ENCODE measurements at places on chromosomes 1 and 21. TPM values are rescaled to one million over a fixed set of nuclear protein-coding genes. Genes with fewer than 3 reads are reported as not detected.

DNA sequence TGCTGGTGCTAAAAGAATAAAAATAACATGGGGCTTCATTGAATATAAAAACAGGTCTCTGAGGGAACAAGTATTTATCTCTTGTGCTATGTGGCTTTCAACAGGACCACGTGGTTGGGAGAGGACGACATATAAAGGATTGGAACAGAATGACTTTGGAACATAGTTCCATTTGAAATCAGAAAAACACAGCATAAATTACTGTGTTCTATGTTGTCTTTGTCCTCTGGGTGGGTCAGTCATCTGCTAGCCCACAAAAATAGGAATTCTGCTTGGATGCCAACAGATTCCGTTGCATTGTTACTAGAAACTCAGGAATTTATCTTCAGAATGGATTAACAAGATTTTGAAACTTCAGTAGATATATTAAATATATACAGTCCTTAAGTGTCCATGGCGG is 5.9 kb downstream of the CEP85 start:
- H3K4me1 ChIP-seq = peaks cover 31% of the 10 kb centered on the region
- no peak overlapping the region for H3K27ac ChIP-seq
- H3K36me3 ChIP-seq = peaks cover 33% of the 10 kb centered on the region
- no peak overlapping the region for H3K4me3 ChIP-seq

GRCh38 chr1:57858740-57859139 is 434.9 kb upstream of the DAB1 start:
- H3K36me3 ChIP-seq = no peaks in the 10 kb centered on the region
- H3K27me3 ChIP-seq = peaks cover 7% of the 10 kb centered on the region
- no peak for DNase-seq
- no peaks in the 10 kb centered on the region for H3K4me1 ChIP-seq
- no peak overlapping the region for H3K27ac ChIP-seq
- H3K4me3 ChIP-seq = no peak overlapping the region

GRCh38 chr1:184228558-184228957 is 158.3 kb upstream of the C1orf21 start:
- no peaks in the 10 kb centered on the region for H3K4me1 ChIP-seq
- H3K27ac ChIP-seq = no peak overlapping the region
- H3K36me3 ChIP-seq = no peaks in the 10 kb centered on the region
- H3K4me3 ChIP-seq = no peak overlapping the region

GRCh38 chr21:30408782-30409494 is 13.1 kb downstream of the KRTAP13-1 start:
- peak; percentile 23 for DNase-seq
- H3K27me3 ChIP-seq = peaks cover 12% of the 10 kb centered on the region
- no peaks in the 10 kb centered on the region for H3K4me1 ChIP-seq

DNA sequence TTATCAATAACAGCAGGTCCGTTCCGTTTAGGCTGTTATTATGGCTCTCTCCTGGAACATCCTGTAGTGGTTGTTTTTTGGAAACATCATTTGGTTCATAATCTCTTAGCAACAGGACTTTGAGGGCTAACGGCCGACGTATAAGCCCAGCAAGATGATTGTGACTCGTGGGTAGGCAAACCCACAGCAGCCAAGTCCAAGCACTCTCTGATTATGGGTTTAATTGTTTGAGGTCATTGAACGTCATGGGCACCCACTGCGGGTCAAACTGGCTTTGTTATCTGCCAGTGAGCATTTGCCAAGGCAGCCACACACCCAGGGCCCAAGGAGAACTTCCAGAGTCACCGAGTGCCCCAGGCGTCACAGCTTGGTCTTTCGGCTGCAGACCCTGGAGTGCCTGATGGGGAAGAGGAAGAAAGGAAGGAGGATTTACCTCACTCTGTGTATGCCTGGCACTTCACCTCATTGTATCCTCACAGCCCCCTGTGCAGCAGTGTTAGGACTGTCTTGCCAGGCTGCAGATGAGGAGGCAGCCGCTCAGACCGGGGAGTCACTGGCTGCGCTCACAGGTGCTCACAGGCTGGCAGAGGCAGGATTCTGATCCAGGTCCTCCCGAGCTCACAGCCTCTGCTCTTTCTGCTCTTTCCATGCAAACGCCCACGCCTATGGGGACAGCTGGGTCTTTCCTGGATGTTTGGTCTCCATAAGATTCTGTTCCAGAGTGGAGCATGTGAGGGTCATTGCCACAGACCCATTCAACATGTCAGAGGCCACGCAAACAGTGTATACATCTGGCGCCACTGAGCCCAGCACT is 30.8 kb upstream of the EPS8L3 start:
- no peaks in the 10 kb centered on the region for H3K27me3 ChIP-seq
- H3K36me3 ChIP-seq = no peaks in the 10 kb centered on the region
- peaks cover 60% of the 10 kb centered on the region for H3K4me1 ChIP-seq
- no peak for DNase-seq
- H3K27ac ChIP-seq = no peak overlapping the region

DNA sequence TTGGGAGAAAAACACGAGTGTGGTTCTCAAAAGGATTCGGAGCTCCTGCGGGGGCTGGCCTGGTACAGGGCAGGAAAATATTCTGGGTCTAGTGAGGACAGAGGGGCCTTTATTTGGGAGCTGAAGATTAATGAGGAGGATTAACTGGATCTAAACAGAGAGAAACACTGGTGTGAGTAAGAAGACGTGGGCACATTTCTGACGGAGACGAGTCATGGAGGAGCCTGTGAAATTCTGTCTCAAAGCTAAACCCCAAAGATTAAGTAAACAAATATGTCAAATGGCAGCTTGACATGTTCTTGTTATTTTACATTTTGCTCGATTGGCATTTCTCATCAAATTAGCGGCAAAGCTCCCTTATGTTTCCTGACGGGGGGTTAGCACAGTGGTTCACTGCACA is 12.8 kb downstream of the PROK1 start:
- H3K36me3 ChIP-seq = no peaks in the 10 kb centered on the region
- H3K27me3 ChIP-seq = no peaks in the 10 kb centered on the region
- no peak overlapping the region for H3K27ac ChIP-seq

- no peak overlapping the region for H3K27ac ChIP-seq
- H3K27me3 ChIP-seq = no peaks in the 10 kb centered on the region
- H3K4me3 ChIP-seq = no peak overlapping the region
- H3K36me3 ChIP-seq = peaks cover 8% of the 10 kb centered on the region
These were observed 319.2 kb downstream of the SMYD3 start for GRCh38 chr1:246187834-246188372.

DNA sequence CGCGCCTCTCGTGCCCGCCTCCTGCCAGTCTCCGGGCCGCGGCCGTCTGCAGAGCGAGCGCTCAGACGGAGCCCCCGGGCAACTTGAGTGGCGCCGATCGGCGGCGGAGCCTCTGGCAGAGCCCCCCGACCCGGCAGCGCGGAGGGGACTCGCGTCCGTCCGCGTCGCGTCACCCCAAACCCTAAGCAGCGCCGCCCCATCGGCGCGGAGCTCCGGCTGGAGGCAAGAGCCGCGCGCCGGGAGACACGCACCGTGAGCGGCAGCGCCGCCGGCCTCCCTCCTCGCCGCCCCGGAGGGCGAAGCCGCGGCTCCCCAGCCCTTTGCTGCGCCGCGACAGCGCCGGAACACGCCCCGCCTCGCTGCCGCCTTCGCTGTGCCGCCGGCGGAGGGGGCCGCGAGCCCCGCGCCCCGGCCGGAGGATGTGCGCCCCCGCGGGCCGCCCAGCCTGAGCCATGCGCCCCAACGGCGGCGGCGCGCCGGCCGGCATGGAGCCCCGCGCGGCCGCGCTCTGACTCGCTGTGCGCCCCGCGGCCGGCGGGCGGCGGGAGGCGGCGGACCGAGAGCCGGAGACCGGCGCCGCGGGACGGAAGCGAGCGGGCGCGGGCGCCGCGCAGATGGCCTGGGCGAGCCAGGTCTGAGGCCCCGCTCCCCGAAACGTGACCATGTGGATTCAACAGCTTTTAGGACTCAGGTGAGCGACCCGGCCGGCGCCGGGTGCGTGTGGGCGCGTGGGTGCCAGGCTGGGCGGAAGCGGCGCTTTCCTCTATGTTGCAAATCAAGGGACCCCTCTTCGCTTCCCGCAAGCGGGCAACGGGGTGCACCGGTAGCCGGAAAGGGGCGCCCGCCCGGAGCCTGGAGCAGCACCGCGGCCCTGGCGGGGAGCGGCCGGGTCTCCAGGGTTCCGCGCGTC is 610 bp downstream of the AJAP1 start:
- no peak for DNase-seq
- no peak overlapping the region for H3K27ac ChIP-seq
- H3K4me3 ChIP-seq = no peak overlapping the region
- H3K27me3 ChIP-seq = peaks cover 42% of the 10 kb centered on the region

ERG gene
- not detected for total RNA-seq

All from activated naive CD4-positive, alpha-beta T cell treated with anti-CD3 and anti-CD28 coated beads for 36 hours (primary cell).